RCC 7860 (cell line): ENCODE measurements at places on chromosomes 12 and 14.

DNA sequence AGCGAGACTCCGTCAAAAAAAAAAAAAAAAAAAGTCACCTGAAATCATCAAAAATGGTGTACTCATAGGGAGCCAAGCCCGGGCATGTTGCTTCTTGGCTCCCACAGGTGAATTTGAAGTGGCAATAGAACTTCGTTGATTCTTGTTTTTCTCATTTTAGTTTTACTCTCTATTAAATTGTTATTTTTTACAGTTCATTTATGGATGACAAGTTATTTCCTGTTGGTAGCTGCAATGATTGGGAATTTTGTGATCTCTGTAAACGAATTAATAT is 1.3 kb downstream of the TM7SF3 start:
- DNase-seq, result no peak

- peak; percentile 26 for DNase-seq
These were observed 120.6 kb downstream of the TGFB3 start for GRCh38 chr14:75861161-75861621.

GRCh38 chr12:14416658-14417057 is 51.2 kb downstream of the ATF7IP start:
- no peak for DNase-seq

- no peak for DNase-seq
These were observed 9.1 kb downstream of the VWF start for GRCh38 chr12:6115389-6115788.

DNA sequence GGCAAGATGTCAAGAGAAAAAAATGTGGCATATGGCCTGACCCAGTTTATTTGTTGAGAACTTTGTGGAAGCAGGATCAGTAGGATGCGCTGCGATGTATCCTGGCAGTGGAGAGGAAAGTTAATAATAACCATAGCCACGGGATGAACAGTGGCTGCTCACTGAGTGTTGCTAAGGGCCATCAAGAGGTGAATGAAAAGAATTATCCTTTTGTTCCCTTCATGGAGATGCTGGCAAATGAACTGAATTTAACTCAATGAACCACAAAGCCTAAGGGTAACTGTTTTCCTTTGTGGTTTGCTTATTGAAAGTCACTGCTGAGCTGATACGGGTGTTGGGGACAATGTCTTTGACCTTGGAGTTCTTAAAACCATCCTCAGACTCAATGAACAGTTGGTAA is 476.5 kb downstream of the APAF1 start:
- no peak for DNase-seq

GRCh38 chr14:53354336-53354735 is 201.2 kb upstream of the DDHD1 start:
- DNase-seq, result no peak

DNA sequence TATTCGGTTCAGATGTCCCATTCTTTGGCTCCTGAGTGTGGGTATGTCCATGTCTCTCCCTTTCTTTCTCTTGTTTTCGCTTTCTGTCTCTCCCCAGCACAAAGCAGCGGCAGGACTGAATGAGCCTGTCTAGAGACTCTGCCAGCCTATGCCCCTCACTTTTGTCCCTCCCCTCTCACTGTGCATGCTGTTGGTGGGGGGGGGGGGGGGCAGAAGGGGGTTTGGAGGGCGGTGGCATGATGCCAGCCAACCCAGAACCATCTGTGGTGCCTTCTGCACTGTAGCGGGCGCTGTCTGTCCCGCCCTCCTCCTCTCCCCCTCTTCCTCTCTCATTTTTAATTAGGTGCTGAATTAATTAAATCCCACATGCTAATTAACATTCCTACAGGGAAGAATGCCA is 17.7 kb downstream of the NGDN start:
- no peak for DNase-seq

GRCh38 chr14:90273532-90273931 is 17.2 kb downstream of the PSMC1 start:
- DNase-seq, result no peak

- no peak for DNase-seq
These were observed 456.9 kb downstream of the NRXN3 start for GRCh38 chr14:78627114-78627513.

DNA sequence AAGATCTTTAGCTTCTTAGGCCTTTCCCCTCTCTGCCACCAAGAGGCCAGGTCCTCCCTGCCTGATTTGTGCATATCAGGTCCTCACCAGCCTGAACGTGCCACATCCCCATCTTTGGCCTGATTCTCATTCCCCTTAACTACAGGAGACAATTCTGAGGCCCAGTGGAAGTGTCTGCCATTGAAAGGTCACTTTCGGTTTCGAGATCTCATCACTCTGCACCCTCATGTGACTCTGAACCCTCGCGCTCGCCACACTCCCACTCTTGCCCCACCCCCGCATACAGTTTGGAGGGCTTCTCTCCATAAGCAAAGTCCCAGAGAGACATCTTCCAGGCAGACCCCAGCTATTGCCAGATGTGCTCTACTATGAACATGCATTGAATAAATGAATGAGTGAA is 189.0 kb downstream of the NTF3 start:
- DNase-seq, result no peak
